Fibroblast of villous mesenchyme (primary cell): ENCODE measurements at places on chromosomes 3 and 15. TPM values are rescaled to one million over a fixed set of nuclear protein-coding genes. Genes with fewer than 3 reads are reported as not detected.

Gene HESX1
- total RNA-seq: not detected in 2 replicates

Gene KNSTRN
- total RNA-seq: 25.4 and 49.2 TPM in 2 replicates

GRCh38 chr15:25787855-25788520, 75.1 kb downstream of the ATP10A start:
- peak; percentile 9 for DNase-seq

Gene AP3B2
- total RNA-seq: 0.43 and 0.64 TPM in 2 replicates

- peak; percentile 99 for DNase-seq
These were observed 1.8 kb upstream of the ZBTB38 start for GRCh38 chr3:141366285-141367037.

- no peak for DNase-seq
These were observed 132.7 kb downstream of the KLF13 start for GRCh38 chr15:31459400-31459748.

- peak; percentile 48 for DNase-seq
These were observed 106.3 kb downstream of the ZBTB20 start for GRCh38 chr3:115040673-115041286.
